ENCODE measurements at places on chromosomes 11 and 22. TPM values are rescaled to one million over a fixed set of nuclear protein-coding genes. Genes with fewer than 3 reads are reported as not detected.

DCPS gene
- 13.7 TPM for total RNA-seq

PRG3 gene
- not detected for total RNA-seq

TTC36 gene
- 0.59 TPM for total RNA-seq

OR51I1 gene
- not detected for total RNA-seq

HEPACAM gene
- not detected for total RNA-seq

RBMXL2 gene
- not detected for total RNA-seq
